Hepatocyte (in vitro differentiated cells): ENCODE measurements at places on chromosomes 2 and 18. TPM values are rescaled to one million over a fixed set of nuclear protein-coding genes. Genes with fewer than 3 reads are reported as not detected.
A peak's percentile ranks its signal among the peaks of the same experiment; 100 is the strongest.

- H3K4me1 ChIP-seq: peaks cover 10% of the 10 kb centered on the region
- H3K27me3 ChIP-seq: no peaks in the 10 kb centered on the region
- DNase-seq: no peak
- no peak overlapping the region for H3K4me3 ChIP-seq
Observed at GRCh38 chr2:204977914-204978313, 432.6 kb downstream of the PARD3B start.

DNA sequence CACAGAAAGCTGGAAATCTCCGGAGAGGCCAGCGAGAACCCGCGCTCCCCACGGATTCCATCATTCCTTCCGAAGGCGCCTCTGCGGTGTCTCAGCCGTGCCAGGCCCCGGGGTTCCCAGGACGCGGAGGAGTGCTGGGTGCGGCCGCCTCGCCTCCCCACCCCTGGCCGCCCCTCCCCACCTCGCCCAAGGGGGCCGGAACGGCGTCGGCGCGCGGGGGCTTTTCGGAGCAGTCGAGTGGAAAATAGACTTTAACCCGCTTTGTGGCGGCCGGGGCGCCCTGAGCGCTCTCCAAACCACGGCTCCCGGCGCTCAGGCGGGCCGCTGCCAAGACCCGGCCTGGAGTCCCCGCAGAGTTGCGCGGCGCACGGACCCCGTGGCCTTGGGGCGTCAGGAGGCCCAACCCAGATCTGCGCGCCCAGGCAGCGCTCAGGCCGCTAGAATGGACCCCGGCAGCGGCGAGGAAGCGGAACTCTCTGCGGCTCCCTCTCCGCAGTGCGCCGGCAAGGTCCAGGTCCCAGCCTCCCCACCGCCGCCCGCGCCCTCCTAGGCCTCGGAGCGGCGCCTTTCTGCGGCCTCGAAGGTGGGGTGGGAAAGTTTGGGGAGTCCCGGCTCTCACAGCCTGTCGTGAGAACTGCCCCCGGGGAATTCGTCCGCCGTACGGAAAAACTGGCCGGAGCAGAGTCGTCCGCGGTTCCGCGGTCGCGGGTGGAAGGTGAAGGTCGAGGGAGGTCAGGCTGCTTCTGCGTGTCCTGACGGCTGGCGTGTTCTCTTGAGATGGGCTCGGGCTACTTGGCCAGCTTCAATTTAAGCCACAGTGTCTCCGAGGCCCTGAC is 1.2 kb upstream of the EMX1 start:
- H3K36me3 ChIP-seq: no peaks in the 10 kb centered on the region
- peaks cover 34% of the 10 kb centered on the region for H3K4me1 ChIP-seq
- H3K4me3 ChIP-seq: peak overlapping the region; percentile 52
- no peak overlapping the region for H3K27ac ChIP-seq

DNA sequence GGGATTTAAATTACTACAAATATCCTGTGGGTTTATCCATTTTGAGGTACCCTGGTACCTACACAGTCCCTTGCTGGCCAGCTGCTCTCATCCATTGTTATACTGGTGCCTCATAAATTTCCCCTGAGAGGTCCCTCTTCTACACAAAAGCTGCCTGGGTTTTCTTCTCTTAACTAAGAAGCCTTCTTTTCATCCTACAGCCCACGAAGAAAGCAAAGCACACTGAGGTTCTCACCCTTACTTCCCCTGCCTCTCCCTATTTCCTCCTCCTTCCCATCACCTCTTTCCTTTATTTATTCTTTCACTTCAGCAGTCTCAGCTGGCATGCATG is 154.9 kb downstream of the CSRNP3 start:
- H3K36me3 ChIP-seq: no peaks in the 10 kb centered on the region
- H3K27ac ChIP-seq: no peak overlapping the region
- no peak overlapping the region for H3K4me3 ChIP-seq
- H3K27me3 ChIP-seq: no peaks in the 10 kb centered on the region

GRCh38 chr2:111161971-111162370 is 41.3 kb downstream of the BCL2L11 start:
- no peak overlapping the region for H3K4me3 ChIP-seq
- H3K27ac ChIP-seq: no peak overlapping the region
- DNase-seq: no peak
- no peaks in the 10 kb centered on the region for H3K27me3 ChIP-seq
- H3K4me1 ChIP-seq: peaks cover 29% of the 10 kb centered on the region
- H3K36me3 ChIP-seq: no peaks in the 10 kb centered on the region

- H3K27me3 ChIP-seq: no peaks in the 10 kb centered on the region
- no peak overlapping the region for H3K4me3 ChIP-seq
- H3K4me1 ChIP-seq: no peaks in the 10 kb centered on the region
Observed at GRCh38 chr2:223247136-223247535, 195.1 kb downstream of the KCNE4 start.

GRCh38 chr2:159226608-159227385 is 59.7 kb downstream of the WDSUB1 start:
- no peaks in the 10 kb centered on the region for H3K4me1 ChIP-seq
- no peak overlapping the region for H3K4me3 ChIP-seq
- H3K27ac ChIP-seq: no peak overlapping the region
- no peak for DNase-seq

- H3K4me1 ChIP-seq: peaks cover 23% of the 10 kb centered on the region
Observed at GRCh38 chr2:175630280-175631244, 371.5 kb downstream of the LNPK start.

DNA sequence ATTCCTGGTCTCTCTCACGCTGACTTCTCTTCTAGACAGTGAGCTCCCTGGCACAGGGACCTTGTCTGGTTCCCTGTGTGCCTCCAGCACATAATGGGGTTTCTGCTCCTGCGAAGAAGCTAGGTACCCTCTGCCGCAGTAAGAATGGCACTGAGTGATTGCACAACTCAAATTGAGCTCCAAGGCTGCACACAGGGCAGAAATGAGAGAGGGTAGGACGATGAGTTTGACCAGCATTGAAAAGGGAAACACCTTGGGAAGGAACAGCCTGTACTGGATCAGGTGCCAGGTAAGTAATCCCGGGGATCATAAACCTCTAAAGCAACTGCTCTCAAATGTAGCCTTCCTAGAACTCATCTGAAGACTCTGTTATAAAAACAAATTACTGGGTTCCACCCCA is 21.0 kb upstream of the MSGN1 start:
- no peak overlapping the region for H3K4me3 ChIP-seq
- no peak for DNase-seq
- no peaks in the 10 kb centered on the region for H3K36me3 ChIP-seq

DNA sequence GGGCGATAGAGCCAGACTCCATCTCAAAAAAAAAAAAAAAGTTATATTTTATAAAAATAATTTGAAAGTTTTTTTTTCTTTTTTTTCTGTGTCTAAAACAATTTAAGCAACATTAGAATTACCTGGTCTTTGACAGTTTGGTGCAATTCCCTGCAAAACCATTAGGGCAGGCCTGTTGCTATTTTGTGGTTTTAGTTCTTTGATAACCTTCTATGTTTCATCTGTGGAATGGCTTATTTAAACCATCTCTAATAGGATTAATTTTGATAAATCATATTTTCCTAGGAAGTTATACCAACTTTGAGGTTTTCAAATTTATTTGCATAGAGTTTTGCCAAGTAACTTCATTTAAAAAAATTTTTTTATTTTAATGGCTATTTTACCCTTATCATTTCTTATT is 141.2 kb upstream of the TWIST2 start:
- DNase-seq: no peak
- H3K4me3 ChIP-seq: no peak overlapping the region
- no peaks in the 10 kb centered on the region for H3K27me3 ChIP-seq
- H3K27ac ChIP-seq: no peak overlapping the region
- H3K36me3 ChIP-seq: no peaks in the 10 kb centered on the region

GRCh38 chr2:161166538-161167409 is 6.5 kb downstream of the TANK start:
- no peak for DNase-seq
- H3K27ac ChIP-seq: no peak overlapping the region
- no peaks in the 10 kb centered on the region for H3K36me3 ChIP-seq
- H3K27me3 ChIP-seq: no peaks in the 10 kb centered on the region

- DNase-seq: no peak
- no peak overlapping the region for H3K4me3 ChIP-seq
- no peak overlapping the region for H3K27ac ChIP-seq
- no peaks in the 10 kb centered on the region for H3K36me3 ChIP-seq
- no peaks in the 10 kb centered on the region for H3K4me1 ChIP-seq
Observed at GRCh38 chr2:8224347-8225190, 457.3 kb upstream of the ID2 start.

DNA sequence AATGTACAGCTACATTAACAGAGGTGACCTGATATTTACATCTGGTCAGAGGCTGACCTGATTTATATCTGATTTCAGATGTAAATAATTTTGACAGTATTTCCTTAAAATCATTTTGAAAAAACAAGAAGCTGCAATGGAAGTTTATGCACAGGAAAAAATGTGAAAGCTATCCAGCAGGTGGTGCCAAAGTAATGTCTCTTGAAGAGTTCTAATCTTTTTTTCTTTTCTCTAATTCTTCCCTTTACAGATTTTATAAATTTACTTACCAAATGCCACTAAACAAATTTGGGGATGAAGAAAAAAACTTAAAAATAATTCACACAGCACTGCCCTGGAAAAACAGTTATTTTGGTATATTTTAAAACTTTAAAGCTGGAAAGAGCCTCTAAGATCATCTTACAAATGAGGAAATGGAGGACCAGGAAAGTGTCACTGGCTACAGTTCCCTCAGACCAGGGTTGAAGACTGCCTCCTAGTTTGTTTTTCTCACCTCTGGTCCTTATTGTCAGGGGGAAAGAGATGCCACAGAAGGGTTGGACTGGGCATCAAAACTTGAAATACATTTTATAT is 16.4 kb upstream of the FBLN7 start:
- no peak overlapping the region for H3K27ac ChIP-seq
- no peaks in the 10 kb centered on the region for H3K4me1 ChIP-seq
- DNase-seq: peak; percentile 60
- H3K36me3 ChIP-seq: no peaks in the 10 kb centered on the region
- H3K27me3 ChIP-seq: no peaks in the 10 kb centered on the region
- no peak overlapping the region for H3K4me3 ChIP-seq

- peaks cover 13% of the 10 kb centered on the region for H3K4me1 ChIP-seq
- no peak overlapping the region for H3K4me3 ChIP-seq
- no peaks in the 10 kb centered on the region for H3K36me3 ChIP-seq
Observed at GRCh38 chr2:231272991-231273390, 74.6 kb downstream of the ARMC9 start.

DNA sequence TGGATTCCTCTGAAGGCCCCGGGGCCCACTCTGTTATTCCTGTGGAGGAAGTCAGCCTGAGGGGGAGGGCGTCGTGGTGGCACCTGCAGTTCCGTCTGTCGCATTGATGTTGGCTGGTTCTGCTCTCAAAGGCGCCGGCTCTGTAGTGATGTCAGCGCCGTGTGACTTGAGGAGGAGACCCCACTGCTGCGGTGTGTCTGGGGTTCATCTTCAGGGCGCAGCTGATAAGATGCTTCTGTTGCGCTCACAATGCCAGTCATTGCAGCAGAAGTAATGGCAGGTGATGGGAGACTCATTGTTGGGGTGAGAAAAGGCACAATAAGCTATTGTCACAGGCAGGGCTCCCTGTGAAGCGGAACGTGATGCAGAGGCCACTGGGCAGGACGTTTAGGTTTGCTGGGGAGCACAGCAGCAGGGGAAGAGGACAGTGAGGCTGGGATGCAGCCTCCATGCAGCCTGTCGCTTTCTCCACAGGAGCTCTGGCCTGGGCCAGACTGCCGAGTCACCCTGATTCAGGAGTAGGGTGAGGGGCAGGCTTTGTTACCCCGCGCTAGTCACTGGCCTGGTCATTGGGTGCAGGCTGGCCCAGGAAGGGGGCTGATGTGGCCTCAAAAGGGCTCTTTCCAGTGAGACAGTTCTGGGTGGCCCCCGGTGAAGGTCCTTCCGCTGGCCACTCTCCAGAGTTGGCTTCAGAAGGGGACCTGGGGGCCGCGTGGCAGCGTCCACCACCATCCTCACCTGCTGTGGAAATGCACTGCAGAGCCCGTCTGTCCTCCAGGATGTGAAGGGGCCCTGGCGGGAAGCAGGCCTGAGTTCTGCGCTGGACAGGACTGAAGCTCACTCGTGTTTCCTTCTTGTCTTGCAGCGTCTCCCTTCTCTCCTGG is 42.9 kb downstream of the SH3BP4 start:
- H3K27me3 ChIP-seq: no peaks in the 10 kb centered on the region
- no peaks in the 10 kb centered on the region for H3K36me3 ChIP-seq
- H3K4me3 ChIP-seq: no peak overlapping the region
- DNase-seq: no peak
- no peak overlapping the region for H3K27ac ChIP-seq

DNA sequence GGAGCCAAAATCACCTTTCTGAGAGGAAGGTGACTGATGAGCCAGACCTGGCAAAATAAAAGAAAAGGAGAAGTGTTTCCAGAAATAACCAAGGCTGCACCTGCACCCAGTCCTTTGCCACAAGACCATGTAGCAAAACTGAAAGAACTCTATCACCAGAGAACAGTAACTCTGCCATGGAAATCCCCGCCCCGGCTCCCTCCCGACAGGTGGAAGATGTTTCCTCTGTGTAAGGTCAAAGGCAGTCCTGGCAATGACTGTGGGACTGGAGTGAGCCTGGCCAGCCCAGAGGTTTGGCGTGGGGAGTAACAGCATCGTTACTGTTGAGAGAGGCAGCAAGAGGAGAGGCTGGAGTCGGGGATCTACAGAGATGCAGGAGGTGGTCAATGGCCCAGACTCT is 42.3 kb downstream of the SPRED2 start:
- no peak overlapping the region for H3K4me3 ChIP-seq
- H3K4me1 ChIP-seq: no peaks in the 10 kb centered on the region
- no peaks in the 10 kb centered on the region for H3K27me3 ChIP-seq
- H3K27ac ChIP-seq: no peak overlapping the region

- no peak for DNase-seq
- no peak overlapping the region for H3K4me3 ChIP-seq
- no peak overlapping the region for H3K27ac ChIP-seq
- H3K4me1 ChIP-seq: no peaks in the 10 kb centered on the region
- H3K36me3 ChIP-seq: no peaks in the 10 kb centered on the region
- no peaks in the 10 kb centered on the region for H3K27me3 ChIP-seq
Observed at GRCh38 chr2:225771701-225772100, 372.2 kb downstream of the NYAP2 start.

DNA sequence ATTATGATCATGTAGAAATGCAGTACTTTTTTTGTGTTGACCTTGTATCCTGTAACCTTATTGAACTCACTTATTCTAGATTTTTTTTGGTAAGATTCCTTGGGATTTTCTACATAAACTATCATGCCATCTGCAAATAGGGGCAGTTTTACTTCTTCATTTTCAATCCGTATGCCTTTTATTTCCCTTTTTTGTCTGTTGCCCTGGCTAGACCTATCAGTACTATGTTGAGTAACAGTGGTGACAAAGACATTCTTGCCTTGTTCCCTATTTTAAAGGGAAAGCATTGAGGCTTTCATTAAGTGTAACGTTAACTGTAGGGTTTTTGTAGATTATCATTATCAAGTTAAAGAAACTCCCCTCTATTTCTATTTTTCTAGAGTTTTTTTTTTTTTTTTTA is 92.3 kb downstream of the LYPD1 start:
- no peaks in the 10 kb centered on the region for H3K4me1 ChIP-seq
- DNase-seq: no peak
- no peaks in the 10 kb centered on the region for H3K36me3 ChIP-seq
- no peak overlapping the region for H3K4me3 ChIP-seq

- no peak for DNase-seq
- H3K4me1 ChIP-seq: no peaks in the 10 kb centered on the region
- no peak overlapping the region for H3K27ac ChIP-seq
- no peak overlapping the region for H3K4me3 ChIP-seq
Observed at GRCh38 chr2:184793176-184793575, 194.8 kb downstream of the ZNF804A start.

Gene OTOS
- total RNA-seq: 0.50 TPM in 1 of 2 replicates, not detected in the other

Gene SEMA4C
- 30.2 and 37.5 TPM in 2 replicates for total RNA-seq

Gene TRIB2
- total RNA-seq: 27.2 and 28.0 TPM in 2 replicates

Gene ASB18
- not detected in 2 replicates for total RNA-seq

Gene PSTPIP2
- total RNA-seq: 21.2 and 24.5 TPM in 2 replicates

Gene PTPRM
- total RNA-seq: 33.1 and 47.4 TPM in 2 replicates

Gene ACMSD
- 6.5 and 8.6 TPM in 2 replicates for total RNA-seq

Gene GPR75
- total RNA-seq: 1.00 and 1.5 TPM in 2 replicates

Gene TEKT4
- total RNA-seq: not detected in 2 replicates

Gene HADHB
- 131 and 137 TPM in 2 replicates for total RNA-seq

Gene DSC3
- total RNA-seq: 29.3 and 39.7 TPM in 2 replicates
